ENCODE measurements at places on chromosomes 12 and 14.

GRCh38 chr14:96843137-96843536, 46.0 kb downstream of the VRK1 start:
- DNase-seq, result no peak

- DNase-seq, result no peak
Observed at GRCh38 chr12:101599771-101600484, 5.2 kb downstream of the MYBPC1 start.

GRCh38 chr14:46325777-46326176, 325.8 kb downstream of the RPL10L start:
- no peak for DNase-seq

GRCh38 chr12:69908203-69908602, 83.2 kb downstream of the MYRFL start:
- no peak for DNase-seq

DNA sequence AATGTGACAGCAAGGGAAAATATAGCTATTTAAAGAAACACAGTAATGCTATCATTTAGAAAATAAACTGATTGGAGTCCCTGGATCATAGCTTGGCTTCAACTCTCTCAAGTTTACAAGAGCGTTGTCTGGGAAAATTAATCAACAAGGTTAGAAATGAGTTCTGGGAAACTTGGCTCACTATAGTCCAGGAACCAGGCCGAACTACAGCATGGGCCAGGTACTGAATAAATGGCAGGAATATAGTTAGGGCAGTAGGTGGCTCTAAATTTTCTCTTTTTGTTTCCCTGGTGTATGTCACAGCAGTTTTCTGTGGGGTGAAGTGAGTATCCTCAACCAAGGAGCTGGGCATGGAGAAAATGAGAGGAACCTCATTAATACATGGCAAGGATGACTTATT, 72.4 kb downstream of the PLBD1 start:
- DNase-seq, result no peak

- DNase-seq, result peak; percentile 61
Observed at GRCh38 chr12:70196811-70197281, 46.4 kb upstream of the CNOT2 start.

DNA sequence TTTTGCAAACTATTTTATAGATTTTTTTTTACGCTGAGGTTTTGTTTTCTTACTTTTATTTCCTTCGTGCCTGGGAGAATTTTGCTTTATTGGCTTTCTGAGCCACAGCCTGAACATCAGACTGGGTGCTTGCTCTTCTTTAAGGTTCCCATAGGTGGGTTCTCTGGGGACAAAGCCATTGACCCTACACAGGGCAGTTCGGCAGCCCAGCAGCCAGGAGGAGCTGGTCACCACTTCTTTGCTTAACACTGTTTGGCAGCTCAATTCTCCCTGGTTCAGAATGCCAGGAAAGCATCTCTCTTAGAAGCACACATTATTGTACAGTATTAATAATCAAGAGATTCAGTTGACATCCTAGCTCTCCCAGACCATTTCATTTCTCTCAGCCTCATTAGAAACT, 140.8 kb upstream of the NEDD1 start:
- DNase-seq, result no peak

- peak; percentile 40 for DNase-seq
Observed at GRCh38 chr12:105270671-105271255, 34.8 kb upstream of the APPL2 start.

DNA sequence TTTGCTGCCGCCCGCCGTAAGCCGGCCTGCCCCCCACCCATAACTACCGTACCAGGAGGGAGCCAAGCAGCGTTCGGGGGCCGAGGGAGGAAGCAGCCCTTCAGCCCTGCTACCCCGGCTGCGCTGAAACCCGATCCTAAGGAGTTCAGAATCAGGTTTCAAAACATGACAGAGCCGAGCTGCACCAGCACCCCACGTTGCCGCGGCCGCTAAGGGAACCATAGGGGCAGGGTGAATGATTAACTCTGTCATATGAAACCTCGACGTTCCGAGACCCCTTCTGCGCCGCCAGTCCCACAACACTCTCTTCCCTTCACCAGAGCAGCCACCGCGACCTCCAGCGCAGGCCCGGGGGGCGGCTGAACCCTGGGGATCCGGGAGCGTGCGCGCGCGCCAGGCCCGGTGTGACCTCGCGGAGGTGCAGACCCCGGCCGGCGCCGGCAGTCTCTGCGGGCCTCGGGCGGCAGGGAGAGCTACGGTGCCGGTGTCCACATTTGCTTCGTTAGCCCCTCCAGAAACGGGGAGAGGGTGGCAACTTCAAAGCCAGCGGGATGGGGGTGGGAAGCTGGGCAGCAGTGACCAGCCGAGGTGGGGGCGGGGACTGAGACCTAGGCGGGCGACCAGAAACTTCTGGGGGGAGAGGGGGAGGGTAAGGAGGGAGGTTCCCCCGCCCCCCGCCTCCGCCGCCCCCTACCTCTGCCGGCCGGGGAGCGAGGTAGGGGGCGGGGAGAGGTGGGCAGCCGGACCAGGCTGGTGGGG, 1.6 kb downstream of the SIX4 start:
- peak; percentile 90 for DNase-seq

- DNase-seq, result no peak
Observed at GRCh38 chr14:101900253-101900652, 64.1 kb upstream of the DYNC1H1 start.

GRCh38 chr14:94123296-94123695, 6.1 kb downstream of the IFI27L2 start:
- no peak for DNase-seq

DNA sequence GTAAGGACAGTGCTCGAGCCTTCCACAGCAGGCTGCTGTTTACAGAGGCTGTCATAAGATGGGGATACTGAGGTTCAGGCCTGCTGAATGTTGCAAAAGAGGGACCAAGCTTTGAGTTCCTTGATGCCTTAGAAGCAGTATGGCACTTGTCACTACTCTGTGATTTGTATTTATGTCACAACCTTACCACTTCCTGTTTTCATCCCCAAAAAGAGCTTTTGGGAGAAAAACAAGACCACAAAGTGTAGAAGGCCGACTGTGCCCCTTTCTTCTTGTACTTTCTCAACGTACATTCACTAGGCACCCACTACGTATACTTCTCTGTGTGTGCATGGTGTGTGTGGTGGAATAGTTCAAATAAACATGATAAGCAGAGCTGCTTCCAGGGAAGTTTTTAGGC, 90.1 kb downstream of the DRAM1 start:
- DNase-seq, result no peak

DNA sequence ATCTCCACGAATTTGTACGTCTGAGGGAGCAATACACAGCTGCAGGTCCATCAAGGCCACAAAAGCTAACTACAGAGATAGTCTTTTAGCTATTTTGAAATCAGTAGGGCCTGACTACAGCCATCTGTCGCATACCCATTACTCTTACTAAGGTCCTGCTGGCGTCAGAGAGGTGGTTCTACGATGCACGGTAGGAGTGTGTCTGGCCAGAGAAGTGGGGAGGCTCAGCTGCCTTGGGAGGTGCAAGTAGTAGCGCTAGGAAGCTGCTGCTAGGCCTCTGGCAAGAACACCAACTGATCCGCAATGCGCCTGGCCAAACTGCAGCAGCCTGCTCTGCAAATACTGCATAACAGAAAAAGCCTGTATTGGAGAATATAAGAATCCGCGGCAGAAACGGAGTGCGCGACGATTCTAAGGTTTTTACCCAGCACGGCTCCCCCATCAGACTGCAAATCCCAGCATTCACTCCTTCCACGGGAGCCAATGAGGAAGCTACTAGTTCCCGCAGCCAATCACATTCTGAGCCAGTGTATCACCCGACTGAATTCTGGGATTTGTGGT, 743 bp upstream of the CAND1 start:
- peak; percentile 99 for DNase-seq

- no peak for DNase-seq
Observed at GRCh38 chr12:132354982-132355680, 25.7 kb upstream of the GALNT9 start.

- no peak for DNase-seq
Observed at GRCh38 chr14:50926851-50927386, 17.4 kb downstream of the PYGL start.

- peak; percentile 46 for DNase-seq
Observed at GRCh38 chr14:93049867-93050331, 65.8 kb downstream of the ITPK1 start.

- DNase-seq, result no peak
Observed at GRCh38 chr12:127145241-127145928, 1121.6 kb upstream of the TMEM132C start.

GRCh38 chr12:123898673-123899072, 74.0 kb downstream of the CCDC92 start:
- no peak for DNase-seq

DNA sequence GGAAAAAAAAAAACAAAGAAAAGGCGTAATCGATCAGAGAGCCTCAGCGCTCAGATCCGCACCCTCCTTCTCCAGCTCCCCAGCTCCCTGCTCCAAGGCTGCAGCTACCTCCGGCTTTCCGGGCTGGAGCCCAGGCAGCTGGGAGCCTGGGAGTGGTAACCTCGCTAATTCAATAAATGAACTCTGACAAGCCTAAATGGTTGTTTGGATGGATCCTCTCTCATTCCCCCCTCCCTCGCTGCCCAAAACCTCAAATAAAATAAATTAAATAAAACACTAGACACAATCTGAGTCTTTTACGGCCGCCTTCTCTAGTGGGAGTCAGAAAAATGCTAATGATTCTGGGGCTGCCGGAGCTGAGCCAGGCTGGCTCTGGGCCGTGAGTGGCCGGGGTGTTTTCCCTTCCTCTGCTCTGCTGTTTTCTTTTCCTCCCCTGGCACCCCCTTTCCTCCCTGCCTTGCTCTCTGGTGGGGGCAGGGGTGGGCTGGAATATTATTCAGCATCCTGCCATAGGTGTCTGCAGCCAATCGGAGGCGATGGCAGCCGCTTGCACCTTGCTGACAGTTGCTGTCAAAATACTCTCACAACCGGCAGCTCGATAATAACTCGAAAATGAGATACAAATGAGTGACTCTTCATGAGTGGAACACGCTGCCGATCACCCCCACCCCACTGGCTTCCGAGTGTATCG, 76.1 kb downstream of the RBM19 start:
- no peak for DNase-seq

DNA sequence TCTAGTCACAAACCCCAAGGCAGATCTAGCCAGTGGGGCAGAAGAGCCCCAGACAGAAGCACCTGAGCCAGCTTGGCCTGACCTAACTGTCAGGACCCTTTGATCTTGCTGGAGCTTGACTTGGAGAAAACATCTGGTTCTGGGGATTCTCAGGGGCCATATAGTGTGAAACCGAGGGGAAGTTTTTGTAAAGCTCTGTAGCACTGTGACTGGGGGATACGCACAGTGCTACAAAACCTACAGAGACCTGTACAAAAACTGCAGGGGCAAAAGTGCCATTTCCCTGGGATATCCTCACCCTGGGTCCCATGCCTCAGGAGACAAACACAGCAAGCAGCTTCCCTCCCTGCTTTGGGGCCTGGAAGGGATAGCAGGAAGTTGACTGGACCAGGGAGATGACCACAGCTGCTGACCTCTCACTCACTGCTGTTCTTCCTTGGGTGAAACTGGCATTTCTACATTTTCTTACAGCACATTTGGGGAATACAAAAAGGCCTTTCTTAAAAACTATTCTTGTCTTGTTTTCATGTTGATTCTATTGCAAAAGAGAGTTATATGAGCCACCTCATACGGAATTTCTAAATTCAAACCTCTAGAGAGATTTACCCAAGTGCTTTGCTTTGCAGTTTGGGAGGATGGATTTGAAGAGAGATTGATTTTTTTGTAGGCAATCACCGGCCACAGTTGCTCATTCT, 140.0 kb downstream of the DAD1 start:
- DNase-seq, result peak; percentile 65

GRCh38 chr12:42299392-42300308, 26.2 kb downstream of the ZCRB1 start:
- peak; percentile 39 for DNase-seq

- DNase-seq, result no peak
Observed at GRCh38 chr14:102131741-102132140, 8.0 kb upstream of the WDR20 start.

- DNase-seq, result no peak
Observed at GRCh38 chr12:117552971-117553370, 191.5 kb upstream of the NOS1 start.

DNA sequence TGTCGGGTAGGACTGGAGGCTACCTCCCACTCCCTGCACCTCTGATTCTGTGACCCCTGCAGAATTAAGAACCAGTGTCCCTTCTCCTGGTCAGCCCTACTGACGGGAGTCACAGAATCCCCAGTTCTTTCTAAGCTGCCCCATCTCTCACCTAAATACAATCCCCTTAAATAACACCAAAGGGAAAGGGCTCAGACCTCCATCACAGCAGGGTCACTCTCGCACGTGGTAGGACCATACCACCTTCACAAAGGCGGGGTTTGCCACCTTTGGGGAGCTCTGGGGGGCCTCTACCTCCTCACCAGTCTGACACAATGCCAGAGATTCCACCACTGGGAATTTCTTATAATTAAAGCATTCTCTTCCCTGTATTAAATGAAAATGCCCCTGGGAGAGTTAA, 35.6 kb downstream of the DAD1 start:
- DNase-seq, result no peak

DNA sequence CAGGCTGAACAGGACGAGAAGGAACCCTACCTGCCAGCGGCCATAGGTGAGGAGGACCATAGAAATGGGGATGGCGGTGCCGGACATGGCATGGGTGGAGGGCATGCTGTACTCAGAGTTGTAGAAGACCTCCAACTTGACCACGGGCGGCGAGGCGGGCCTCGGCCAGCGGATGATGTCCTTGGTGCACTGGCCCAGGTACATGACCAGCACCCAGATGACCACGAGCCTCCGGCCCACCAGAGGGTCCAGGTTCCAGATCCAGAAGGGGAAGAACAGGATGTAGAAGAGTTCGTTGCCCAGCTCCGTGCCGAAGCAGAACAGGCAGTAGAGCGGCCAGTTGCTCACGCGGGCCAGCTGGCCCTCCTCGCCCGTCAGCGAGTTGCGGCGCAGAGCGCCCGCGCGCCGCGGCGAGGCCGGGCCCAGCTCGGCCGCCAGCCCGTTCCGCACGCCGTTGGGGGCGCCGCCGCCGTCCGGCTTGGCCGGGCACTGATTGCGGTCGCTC, 582 bp downstream of the SGPP1 start:
- peak; percentile 67 for DNase-seq

GRCh38 chr12:45644541-45644940, 85.0 kb upstream of the ARID2 start:
- peak; percentile 74 for DNase-seq

Measured in cardiac muscle cell (in vitro differentiated cells and primary cell).